ENCODE measurements at places on chromosomes 6 and 20. TPM values are rescaled to one million over a fixed set of nuclear protein-coding genes. Genes with fewer than 3 reads are reported as not detected.

GRCh38 chr6:116842459-116842858, 13.6 kb upstream of the GPRC6A start:
- no peaks in the 10 kb centered on the region for H3K4me1 ChIP-seq
- no peak for DNase-seq
- no peak overlapping the region for H3K4me3 ChIP-seq
- no peak overlapping the region for H3K27ac ChIP-seq

AIF1 gene
- total RNA-seq, result 0.59 TPM

FNDC11 gene
- 0.52 TPM for total RNA-seq

HTR1E gene
- 0.52 TPM for total RNA-seq

DNA sequence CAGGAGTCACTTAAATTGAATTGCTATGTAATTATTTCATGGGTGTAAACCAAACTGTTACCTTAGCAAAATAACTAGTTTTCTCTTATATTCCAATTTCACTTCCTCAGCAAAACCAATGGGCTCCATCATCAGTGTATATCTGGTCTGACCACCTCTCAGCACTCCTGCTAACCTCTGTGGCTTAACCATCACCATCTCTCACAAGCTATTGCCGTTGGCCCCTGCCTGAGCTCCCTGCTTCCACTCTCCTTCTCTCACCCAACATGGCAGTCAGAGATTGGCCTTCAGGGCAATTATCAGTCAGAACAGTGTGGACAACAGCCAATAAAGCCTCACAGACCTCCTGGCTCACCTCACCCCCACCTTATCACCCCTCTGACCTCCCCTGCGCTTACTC, 124.0 kb downstream of the CARMIL1 start:
- no peaks in the 10 kb centered on the region for H3K36me3 ChIP-seq
- no peak overlapping the region for H3K27ac ChIP-seq
- H3K4me1 ChIP-seq, result no peaks in the 10 kb centered on the region

DNA sequence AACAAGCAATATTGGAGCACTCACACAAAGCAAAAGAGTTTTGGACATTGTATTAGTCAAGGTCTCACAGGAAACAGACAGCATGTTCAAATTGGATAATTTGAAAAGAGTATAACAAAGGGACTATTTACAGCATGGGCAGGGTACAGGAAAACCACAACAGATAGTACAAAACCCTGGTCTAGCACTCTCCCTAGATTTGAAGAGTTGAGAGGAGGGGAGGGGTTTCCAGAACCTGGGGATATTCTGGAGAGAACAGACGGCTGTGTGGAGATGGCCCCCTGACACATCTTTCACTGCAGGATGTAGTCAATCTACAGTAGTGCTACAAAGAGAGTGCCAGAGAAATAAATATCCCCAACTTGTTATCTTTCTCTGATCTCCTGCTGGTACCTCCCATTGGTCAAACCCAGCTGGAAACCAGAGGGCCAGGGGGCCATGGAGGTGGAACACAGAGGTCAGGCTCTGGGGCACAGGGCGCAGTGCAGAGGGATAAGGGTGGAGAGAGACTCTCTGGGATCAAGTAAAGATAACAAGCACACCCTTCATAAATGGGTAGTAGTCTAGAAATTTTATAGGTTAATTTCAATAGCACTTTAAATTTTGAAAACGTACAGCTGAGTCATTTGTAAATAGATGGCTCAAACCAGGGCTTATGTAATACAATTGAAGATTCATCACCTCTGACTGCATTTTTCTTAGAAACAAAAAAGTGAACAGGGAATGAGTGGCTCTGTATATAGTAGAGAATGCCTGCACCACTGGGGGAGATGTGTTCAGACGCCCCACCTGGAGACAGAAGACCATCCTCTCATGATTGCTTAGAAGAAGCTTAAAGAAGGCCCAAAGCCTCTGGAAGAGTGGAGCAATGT, 25.7 kb downstream of the RCAN2 start:
- DNase-seq, result no peak
- H3K36me3 ChIP-seq, result no peaks in the 10 kb centered on the region
- peaks cover 23% of the 10 kb centered on the region for H3K4me1 ChIP-seq
- no peak overlapping the region for H3K4me3 ChIP-seq

CD93 gene
- 0.05 TPM for total RNA-seq

GRCh38 chr20:52172392-52173047, 19.1 kb downstream of the ZFP64 start:
- H3K27me3 ChIP-seq, result no peaks in the 10 kb centered on the region
- H3K36me3 ChIP-seq, result peaks cover 7% of the 10 kb centered on the region
- DNase-seq, result no peak
- H3K27ac ChIP-seq, result no peak overlapping the region
- H3K4me3 ChIP-seq, result no peak overlapping the region

- peaks cover 4% of the 10 kb centered on the region for H3K4me1 ChIP-seq
- H3K27me3 ChIP-seq, result no peaks in the 10 kb centered on the region
- no peak for DNase-seq
- H3K27ac ChIP-seq, result no peak overlapping the region
Observed at GRCh38 chr6:134195164-134195906, 122.6 kb downstream of the SGK1 start.

MUCL3 gene
- total RNA-seq, result 0.31 TPM

- H3K27me3 ChIP-seq, result peaks cover 4% of the 10 kb centered on the region
- no peak for DNase-seq
- no peak overlapping the region for H3K27ac ChIP-seq
- H3K36me3 ChIP-seq, result no peaks in the 10 kb centered on the region
- H3K4me1 ChIP-seq, result peaks cover 33% of the 10 kb centered on the region
- no peak overlapping the region for H3K4me3 ChIP-seq
Observed at GRCh38 chr6:37710616-37711015, 12.9 kb upstream of the MDGA1 start.

DNA sequence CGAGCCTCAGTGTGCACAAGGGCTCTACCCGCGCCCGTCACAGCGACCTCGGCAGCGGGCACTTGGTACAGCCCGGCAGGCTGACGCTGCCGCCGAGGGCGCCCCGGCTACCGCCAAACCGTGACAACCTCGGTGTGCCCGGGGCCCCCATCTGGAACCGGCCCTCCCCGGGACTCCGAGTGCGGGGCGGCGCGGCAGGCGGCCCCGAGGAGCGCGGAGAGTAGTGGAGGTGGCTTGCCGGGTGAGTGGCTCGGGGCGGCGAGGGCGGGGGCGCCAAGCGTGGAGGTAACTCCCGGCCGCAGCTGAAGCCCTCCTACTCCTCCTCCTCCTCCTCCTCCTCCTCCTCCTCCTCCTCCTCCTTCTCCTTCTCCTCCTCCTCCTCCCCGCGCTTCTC, at the start of gene ISM1:
Gene ISM1, plus strand, starts transcription at position 371 of the 394 bp plus-strand sequence. CDS start 503 bp downstream, outside the sequence.
- peak; percentile 70 for DNase-seq
- H3K4me1 ChIP-seq, result peaks cover 9% of the 10 kb centered on the region
- H3K36me3 ChIP-seq, result peaks cover 3% of the 10 kb centered on the region
- peaks cover 78% of the 10 kb centered on the region for H3K27me3 ChIP-seq
- peak within 1 kb of the TSS; percentile 51 for H3K27ac ChIP-seq

DNA sequence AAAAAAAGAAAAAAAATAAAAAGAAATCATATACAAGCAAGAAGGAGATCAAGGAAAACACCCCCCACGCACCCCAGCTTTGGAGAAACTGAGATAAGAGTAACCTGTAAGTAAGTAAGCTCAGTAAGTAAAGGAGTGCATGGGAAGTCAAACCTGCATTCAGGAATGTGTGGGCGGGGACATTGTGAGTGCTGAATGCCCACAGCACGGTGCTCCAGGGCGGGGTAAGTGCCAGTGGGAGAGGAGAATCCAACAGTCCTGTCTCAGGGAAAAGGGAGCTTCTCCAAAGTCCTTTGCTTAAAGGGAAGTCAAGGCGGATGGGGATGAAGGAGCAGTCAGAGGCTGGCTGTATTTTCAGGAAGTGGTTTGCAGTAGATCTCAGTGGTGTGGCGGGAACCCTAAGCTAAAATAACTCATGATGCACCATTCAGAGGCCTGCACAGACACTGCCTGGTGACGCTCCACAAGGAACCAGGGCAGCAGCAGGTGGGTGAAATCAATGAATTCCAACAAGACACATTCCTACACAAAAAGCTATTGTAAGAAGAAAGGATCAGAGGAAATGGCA, 368.0 kb downstream of the QKI start:
- H3K4me1 ChIP-seq, result peaks cover 18% of the 10 kb centered on the region
- peaks cover 10% of the 10 kb centered on the region for H3K27me3 ChIP-seq
- no peak overlapping the region for H3K27ac ChIP-seq
- no peak for DNase-seq
- H3K4me3 ChIP-seq, result no peak overlapping the region

SEMG1 gene
- not detected for total RNA-seq

GRCh38 chr6:105791583-105792318, 294.4 kb upstream of the PRDM1 start:
- H3K27ac ChIP-seq, result no peak overlapping the region
- H3K4me3 ChIP-seq, result no peak overlapping the region
- peaks cover 37% of the 10 kb centered on the region for H3K4me1 ChIP-seq
- H3K27me3 ChIP-seq, result peaks cover 3% of the 10 kb centered on the region
- no peak for DNase-seq

- no peak overlapping the region for H3K27ac ChIP-seq
- H3K4me1 ChIP-seq, result peaks cover 33% of the 10 kb centered on the region
- H3K36me3 ChIP-seq, result no peaks in the 10 kb centered on the region
- no peak for DNase-seq
- no peaks in the 10 kb centered on the region for H3K27me3 ChIP-seq
- no peak overlapping the region for H3K4me3 ChIP-seq
Observed at GRCh38 chr6:2914318-2914660, 11.2 kb upstream of the SERPINB9 start.

GRCh38 chr20:22232473-22232872, 351.9 kb downstream of the FOXA2 start:
- no peak overlapping the region for H3K27ac ChIP-seq
- H3K27me3 ChIP-seq, result peaks cover 16% of the 10 kb centered on the region
- H3K36me3 ChIP-seq, result no peaks in the 10 kb centered on the region
- DNase-seq, result no peak
- H3K4me3 ChIP-seq, result no peak overlapping the region
- no peaks in the 10 kb centered on the region for H3K4me1 ChIP-seq

KCNB1 gene
- total RNA-seq, result 0.95 TPM

GRCh38 chr6:135680964-135681913, 170.3 kb upstream of the PDE7B start:
- H3K27me3 ChIP-seq, result no peaks in the 10 kb centered on the region
- no peak for DNase-seq
- no peak overlapping the region for H3K27ac ChIP-seq
- H3K4me3 ChIP-seq, result no peak overlapping the region

GRCh38 chr6:164854526-164854925, 454.9 kb downstream of the C6orf118 start:
- H3K27me3 ChIP-seq, result no peaks in the 10 kb centered on the region
- DNase-seq, result no peak
- H3K4me1 ChIP-seq, result no peaks in the 10 kb centered on the region
- H3K4me3 ChIP-seq, result no peak overlapping the region
- no peak overlapping the region for H3K27ac ChIP-seq

RBBP8NL gene
- 7.3 TPM for total RNA-seq

DNA sequence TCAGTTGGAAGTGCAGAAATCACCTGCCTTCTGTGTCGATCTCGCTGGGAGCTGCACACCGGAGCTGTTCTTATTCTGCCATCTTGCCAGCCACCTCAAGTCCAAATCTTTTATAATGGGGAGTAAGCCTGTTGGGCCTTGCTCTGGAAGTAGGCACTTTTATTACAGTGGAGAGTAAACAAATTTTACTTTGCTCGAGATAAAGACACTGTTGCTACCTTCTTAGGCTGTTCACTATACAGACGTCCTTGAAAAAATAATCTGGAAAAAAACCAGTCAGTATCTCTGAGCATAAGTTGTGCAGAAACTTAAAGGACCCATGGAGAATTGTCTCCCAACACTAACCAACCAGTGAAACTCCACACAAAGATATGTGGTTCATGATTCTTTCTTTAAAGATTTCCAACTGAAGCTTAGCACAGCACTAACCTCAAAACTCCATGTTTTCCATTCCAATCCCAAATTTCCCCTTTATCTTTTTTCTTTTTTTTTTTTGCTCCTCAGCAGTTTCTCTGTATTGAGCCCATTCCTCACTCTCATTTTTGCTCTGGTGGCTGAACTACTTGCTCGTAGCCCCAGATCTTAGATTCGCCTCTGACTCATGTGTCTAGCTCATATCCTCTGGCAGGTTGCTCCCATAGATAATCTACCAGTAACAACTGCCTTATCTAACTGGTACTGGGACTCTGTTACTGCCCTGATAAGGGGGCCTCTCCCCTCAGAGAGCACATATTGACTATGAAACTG, 34.3 kb upstream of the COL9A1 start:
- DNase-seq, result no peak
- no peaks in the 10 kb centered on the region for H3K4me1 ChIP-seq
- no peak overlapping the region for H3K27ac ChIP-seq
- H3K36me3 ChIP-seq, result no peaks in the 10 kb centered on the region

DNA sequence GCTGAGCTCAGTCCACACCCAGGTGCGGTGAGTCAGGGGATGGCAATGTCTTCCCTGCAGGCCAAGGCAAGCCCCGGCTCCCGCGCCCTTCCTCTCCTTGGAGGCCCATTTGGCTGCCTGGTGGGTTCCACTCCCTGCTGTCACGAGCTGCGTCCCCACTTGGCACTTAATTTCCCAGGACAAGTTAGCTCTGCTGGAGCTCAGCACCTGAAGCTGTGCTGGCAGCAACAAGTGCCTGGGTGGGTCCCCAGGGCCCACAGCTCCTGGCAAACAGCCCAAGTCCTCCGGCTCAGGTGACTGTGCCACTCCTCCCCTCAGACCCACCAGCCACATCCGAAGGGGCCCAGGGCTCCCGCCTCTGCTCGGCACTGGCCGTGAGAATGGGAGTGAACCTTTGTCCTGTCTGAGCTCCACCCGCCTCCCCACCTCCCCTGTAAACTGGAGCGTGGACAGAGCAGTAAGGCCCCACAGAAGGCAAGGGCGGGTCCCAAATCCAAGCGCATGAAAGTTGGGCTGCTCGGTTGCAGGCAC, 16.9 kb downstream of the LAMA5 start:
- H3K4me1 ChIP-seq, result no peaks in the 10 kb centered on the region
- H3K27ac ChIP-seq, result peak overlapping the region; percentile 94
- no peaks in the 10 kb centered on the region for H3K27me3 ChIP-seq
- peaks cover 12% of the 10 kb centered on the region for H3K36me3 ChIP-seq
- DNase-seq, result no peak
- H3K4me3 ChIP-seq, result peak overlapping the region; percentile 39

CST9L gene
- total RNA-seq, result not detected

SMAP1 gene
- 24.2 TPM for total RNA-seq

- no peak overlapping the region for H3K4me3 ChIP-seq
- DNase-seq, result no peak
- H3K27ac ChIP-seq, result no peak overlapping the region
Observed at GRCh38 chr6:148273962-148274752, 68.5 kb upstream of the SASH1 start.

- peaks cover 9% of the 10 kb centered on the region for H3K27me3 ChIP-seq
- H3K4me1 ChIP-seq, result peaks cover 23% of the 10 kb centered on the region
- peak within 1 kb of the TSS; percentile 67 for H3K27ac ChIP-seq
Observed at GRCh38 chr6:157981395-157982101, at the start of gene SYNJ2. Gene SYNJ2 (plus strand): TSS chr6:157981863. CDS start chr6:157981962, 99 bp downstream.

CCDC170 gene
- 1.9 TPM for total RNA-seq

- no peak overlapping the region for H3K27ac ChIP-seq
- peaks cover 28% of the 10 kb centered on the region for H3K36me3 ChIP-seq
- peaks cover 18% of the 10 kb centered on the region for H3K4me1 ChIP-seq
- no peak for DNase-seq
- H3K27me3 ChIP-seq, result no peaks in the 10 kb centered on the region
Observed at GRCh38 chr6:105273589-105273988, 93.8 kb upstream of the POPDC3 start.

DNA sequence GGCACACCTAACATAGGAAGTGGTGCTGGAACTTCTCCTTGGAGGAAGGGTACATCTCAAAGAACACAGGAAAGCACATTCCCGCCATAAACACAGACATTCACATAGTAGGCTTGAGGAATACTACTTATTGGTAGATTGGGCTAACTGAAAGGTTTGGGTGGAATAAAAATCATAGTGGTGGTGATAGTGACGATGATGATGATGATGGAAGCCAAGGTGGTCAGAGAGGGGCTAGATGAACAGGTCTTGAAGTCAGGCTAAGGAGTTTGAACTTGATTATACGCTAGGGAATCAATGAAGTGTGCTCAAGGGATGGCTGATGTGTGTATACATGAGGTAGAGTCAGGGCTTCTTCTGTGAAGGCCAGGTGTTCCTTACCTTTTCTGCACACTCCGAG, 12.0 kb upstream of the PLEKHG1 start:
- no peak for DNase-seq
- H3K4me1 ChIP-seq, result peaks cover 19% of the 10 kb centered on the region
